Amniotic epithelial cell (primary cell): ENCODE measurements at places on chromosomes 2 and 18.

- peak; percentile 52 for DNase-seq
Observed at GRCh38 chr2:10036095-10036884, 7.1 kb upstream of the KLF11 start.

DNA sequence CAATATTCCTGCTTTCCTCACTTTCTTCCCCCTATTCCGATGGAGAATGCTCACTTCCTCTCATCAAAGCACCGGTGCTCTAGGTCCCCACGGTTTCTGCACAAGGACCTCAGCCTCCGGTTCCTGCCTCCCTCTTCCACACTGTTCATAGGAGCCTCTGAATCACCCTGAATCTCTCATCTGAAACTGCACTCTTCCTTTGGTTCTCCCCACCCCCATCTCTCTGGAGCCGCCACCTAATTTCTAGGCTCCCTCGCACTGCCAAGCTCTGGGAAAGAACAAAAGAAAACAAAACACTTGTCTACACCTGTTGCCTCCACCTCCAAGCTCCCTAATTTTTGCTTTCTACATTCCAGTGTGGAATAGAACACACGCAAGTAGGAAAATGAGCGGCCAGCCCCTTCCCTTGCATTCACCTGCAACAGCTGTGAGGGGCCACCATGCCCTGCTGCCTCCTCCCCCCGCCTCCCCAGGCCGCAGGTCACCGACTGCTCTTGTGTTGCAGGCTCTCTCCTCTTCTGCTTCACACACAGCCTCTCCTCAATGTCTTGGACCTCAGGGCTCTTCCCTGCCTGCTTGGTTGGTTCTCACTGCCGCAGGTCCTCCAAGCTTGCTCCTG, 9.6 kb downstream of the FBXO15 start:
- no peak for DNase-seq

DNA sequence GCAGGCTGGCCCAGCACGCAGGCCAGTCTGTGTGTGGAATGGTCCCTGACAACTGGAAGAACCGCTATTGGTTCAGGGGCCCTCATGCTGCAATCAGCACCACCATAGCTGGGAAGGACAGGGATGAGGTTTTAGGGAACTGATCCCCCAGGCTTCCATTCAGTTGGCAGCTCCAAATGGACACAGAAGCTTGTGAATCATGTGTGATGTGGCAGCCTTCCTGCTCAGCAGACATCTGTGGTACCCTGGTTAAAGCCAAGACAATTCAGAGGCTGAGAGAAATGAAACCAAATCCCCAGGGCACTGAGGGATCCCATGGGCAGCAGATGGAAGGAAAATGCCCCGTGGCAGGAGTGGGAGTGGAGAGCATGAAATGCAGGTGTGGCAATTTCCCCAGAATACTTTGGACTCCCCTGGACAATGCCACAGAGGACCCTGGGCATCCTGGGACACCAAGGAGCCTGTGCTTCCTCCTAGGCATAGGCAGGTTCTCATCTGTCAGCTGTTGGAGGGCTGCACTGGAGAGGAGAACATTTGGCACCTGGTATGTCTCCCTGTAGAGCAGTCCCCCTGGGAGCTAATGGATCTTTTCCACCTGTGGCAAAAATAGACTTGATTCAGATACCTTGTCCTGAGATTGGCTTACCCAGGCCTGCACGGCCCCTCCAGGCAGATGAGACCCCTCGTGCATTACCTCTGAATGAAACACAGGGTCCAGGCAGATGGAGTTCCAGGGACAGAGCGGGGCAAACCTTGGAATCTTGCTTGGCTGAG, 162.2 kb upstream of the BCL2L11 start:
- no peak for DNase-seq

DNA sequence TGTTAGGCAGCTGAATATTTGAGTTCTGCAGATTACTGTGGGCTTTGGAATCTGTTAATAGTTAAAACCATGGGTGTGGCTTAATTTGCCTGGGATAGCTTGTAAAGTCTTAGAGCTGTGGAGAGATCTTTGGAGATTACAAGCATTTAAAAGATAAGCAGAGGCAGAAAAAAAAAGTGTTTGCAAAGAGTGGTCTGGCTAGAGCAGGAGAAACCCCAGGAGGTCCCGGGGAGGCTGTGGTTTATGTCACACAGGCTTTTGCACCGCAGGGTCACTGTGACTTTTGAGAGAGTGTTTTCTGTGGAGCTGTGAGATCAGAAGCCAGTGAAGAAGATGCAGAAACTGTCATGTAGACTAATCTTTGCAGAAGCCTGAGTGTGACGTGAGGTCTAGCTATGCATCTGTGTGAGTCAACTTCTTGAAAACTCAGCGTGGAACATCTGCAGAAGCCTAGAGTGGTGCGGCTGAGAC, 49.0 kb downstream of the SETBP1 start:
- DNase-seq, result peak; percentile 72

DNA sequence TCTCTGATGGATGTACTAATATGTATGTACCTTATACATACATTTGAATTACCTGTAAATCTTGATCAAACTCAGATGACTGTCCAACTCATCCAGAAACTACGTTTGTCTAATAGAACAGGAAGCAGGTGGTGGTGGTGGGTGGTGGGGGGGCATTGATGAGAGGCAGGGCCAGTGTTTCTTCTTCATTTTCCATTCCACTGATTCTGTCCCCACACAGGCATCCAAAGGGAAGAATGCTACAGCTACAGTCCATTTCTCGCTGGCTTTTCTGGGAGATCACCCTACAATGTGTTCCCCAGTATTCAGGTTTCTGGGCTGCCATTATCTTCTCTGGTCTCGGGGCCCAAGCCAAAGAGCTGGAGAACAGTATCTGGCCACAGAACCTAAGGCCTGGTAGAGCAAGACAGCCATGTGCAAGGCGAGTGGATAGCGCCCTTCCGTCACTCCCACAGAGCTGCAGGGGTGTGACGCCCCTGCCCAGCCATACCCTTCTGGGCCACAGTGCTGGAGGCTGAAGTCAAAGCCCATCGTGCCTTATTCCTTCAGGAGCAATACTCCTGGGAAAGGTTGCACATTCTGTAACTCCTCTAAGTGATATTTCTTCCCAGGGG, 54.5 kb downstream of the BCL11A start:
- no peak for DNase-seq

- no peak for DNase-seq
Observed at GRCh38 chr18:36729197-36729596, 99.6 kb downstream of the TPGS2 start.

- peak; percentile 56 for DNase-seq
Observed at GRCh38 chr2:157172239-157172638, 85.3 kb upstream of the GALNT5 start.

- DNase-seq, result no peak
Observed at GRCh38 chr2:10382354-10383061, 65.6 kb downstream of the ODC1 start.

DNA sequence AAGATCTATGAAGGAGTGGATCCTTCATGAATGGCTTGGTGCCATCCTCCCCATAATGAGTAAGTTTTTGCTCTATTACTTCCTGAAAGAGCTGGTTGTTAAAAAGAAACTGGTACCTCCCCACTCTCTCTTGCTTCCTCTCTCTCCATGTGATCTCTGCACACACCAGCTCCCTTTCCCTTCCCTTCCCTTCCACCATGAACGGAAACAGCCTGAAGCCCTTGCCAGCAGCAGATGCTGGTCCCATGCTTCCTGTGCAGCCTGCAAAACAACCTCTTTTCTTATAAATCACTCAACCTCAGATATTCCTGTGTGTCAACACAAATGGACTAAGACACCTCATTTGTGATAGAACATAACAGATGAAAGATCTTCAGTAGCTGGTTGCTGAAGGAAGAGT, 303.5 kb upstream of the ACVR2A start:
- DNase-seq, result no peak

GRCh38 chr18:55448420-55448819, 139.6 kb downstream of the TCF4 start:
- DNase-seq, result no peak

- DNase-seq, result no peak
Observed at GRCh38 chr2:2291500-2292260, 39.4 kb downstream of the MYT1L start.

GRCh38 chr18:54150226-54150625, 74.2 kb downstream of the MBD2 start:
- DNase-seq, result no peak

GRCh38 chr2:17626986-17627385, 86.5 kb downstream of the VSNL1 start:
- no peak for DNase-seq

- peak; percentile 64 for DNase-seq
Observed at GRCh38 chr2:224884188-224884587, 158.1 kb downstream of the DOCK10 start.

DNA sequence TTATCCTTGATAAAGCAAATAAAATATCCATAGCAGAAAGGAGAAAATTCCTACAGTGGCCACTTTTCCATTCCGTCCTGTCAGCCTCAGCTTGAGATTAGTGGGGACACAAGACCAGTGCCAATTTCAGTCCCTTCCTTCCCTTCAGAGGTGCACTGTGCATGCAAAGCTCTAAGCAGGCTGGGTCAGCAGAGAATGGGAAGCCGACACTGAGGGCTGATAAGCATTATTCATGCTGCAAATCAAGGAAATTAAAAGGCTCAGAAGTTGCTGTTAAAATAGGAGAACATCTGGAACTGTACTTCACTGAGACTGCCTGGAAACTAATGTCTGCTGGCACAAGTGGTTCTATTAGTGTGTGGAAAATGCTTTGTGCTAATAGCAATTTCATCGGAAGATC, 534.3 kb downstream of the ADCYAP1 start:
- no peak for DNase-seq

DNA sequence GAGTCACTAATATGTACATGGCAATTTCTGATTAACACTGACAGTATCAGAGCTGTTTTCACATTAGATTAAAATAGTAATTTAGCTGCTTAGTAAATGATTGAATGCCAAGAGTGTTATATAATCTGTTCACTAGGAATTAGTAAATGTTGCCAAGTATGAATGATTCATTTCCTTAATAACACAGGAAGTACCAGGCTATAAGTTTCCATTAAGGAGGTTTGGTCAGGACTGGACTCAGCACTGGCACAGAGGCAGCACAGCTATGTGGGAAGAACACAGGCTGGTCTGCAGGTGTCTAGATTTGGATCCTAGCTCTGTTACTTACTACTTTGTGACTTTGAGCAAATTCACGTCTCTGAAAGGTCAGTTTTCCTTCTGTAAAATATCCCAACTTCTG, 97.2 kb downstream of the TDRD15 start:
- DNase-seq, result no peak

- DNase-seq, result no peak
Observed at GRCh38 chr2:160317181-160318099, 117.4 kb upstream of the ITGB6 start.

DNA sequence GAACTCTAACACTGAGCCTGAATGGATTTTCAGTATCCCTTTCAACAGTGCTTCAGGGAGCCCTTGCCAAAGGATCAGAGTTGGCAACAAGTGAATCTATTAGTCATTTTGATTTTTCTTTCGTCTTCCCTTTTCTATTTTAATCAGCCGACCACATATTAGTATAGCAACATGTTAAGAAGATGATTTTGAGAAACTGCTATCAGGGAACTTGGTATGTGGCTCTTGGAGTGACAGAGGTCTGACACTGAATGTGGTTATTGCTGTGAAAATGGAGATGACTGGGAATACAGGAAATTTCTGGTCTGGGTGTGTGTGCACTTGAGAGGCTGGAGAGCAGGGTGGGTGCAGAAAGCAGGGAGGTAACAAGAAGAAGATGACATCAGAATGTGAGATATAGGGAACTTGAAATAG, 28.7 kb upstream of the IL1RL1 start:
- no peak for DNase-seq

DNA sequence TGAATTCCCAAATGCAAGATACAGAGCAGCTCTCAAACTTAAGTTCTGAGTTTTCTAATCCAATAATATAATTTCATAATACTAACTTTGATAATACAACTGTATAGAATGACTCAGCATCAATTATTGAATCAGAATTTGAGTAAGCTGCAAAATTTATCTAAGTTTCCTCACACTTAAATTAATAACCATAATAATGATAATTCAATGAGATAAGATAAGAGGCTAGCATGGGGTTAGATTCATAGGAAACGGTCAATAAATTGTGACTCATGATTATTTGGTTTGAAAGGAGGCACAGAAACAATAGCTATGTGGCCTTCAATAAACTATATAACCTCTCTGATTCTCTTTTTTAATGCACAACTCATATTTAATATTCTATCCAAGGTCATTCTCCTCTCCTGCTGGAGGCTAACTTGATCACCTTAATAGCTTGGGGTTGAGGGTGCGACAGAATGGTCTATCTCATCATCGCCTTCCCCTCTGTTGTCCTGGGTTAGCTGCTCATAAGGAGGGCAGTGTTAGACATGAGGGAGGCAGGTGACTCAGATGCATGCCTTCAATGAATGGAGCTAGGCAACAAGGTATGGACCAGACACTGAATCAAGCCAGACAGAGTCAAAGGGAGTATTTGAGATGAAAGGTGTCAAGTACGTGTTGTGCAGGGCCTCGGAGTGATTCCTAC, 36.2 kb upstream of the BMP10 start:
- DNase-seq, result no peak

- DNase-seq, result peak; percentile 97
Observed at GRCh38 chr2:237818066-237818473, 19.5 kb downstream of the RBM44 start.

DNA sequence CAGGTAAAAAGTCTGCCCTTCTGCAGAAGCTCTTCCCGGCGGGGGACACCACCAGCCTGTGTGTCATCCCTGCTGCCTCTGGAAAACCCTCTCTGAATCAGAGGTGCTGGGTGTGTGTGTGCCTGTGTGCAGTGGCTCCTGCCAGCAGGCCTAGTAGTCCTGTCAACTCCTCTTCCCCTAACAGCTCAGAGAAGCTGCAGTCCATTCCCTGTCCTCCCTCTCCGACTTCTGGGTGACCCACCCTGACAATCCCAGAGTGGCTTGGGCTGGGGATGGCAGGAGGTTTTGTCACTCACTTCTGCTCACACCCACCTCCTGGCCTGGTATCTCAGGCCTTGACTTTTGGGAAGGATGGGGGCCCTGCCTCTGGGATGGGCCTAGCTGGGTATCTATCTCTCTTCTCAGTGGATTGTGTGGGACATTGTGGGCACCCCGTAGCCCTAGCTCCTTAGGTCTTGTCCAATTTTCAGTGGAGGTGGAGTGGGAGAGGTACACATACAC, 2.3 kb downstream of the WNT10A start:
- no peak for DNase-seq

DNA sequence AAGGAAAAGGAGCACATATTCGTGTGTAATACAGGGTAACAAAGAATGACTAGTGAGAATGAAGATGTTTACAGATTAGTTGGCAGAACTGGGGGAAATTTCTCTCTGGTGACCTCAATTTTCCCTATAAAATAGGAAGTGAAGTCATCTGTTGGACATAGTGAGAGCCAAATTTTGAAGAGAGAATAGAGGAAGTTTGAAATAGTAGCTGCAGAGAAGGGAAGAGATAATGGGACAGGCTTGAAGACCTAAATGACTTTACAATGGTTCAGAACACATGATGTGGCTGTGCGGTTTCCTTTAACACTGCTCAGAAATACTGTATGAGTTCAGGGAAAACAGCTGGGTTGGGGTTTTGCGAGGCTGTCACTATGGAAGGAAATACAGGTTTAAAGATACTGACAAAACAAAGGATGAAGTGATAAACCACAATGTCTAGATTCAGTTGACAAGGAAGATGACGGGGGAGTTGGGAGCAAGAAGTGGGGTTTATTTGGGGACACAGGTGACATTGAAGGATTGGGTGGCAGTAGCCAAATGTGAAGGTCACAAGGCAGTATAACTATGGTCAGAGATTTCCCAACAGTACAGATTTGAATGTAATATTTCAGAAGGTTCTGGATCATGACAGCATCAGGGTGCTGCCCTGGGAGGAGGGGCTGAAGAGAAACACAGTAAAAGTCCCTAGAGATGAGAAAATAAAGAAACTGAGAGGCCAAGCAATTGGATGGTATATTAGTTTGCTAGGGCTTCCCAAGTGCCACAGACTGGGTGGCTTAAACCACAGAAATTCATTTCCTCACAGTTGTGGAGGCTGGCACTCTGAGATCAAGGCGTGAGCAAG, 82.6 kb upstream of the TANK start:
- DNase-seq, result peak; percentile 28
